ENCODE measurements at places on chromosomes 11 and 22. TPM values are rescaled to one million over a fixed set of nuclear protein-coding genes. Genes with fewer than 3 reads are reported as not detected.

DNA sequence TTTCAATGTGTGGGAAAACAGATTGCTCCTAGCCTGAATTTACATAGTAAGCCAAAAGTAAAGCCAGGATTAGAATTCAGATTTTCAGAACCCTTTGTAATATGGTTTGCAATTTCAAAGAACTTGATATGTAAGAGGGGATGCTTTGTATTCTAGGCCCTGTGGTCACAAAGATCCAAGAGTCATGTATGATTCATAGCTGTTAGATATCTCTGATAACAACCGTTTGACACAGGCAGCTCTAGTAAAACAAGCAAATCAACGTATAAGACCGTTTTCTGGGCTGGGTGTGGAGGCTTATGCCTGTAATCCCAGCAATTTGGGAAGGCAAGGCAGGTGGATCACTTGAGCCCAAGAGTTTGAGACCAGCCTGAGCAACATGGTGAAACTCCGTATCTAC, 79.6 kb downstream of the EMSY start:
- no peaks in the 10 kb centered on the region for H3K27me3 ChIP-seq
- H3K27ac ChIP-seq = peak overlapping the region; percentile 95
- DNase-seq = peak; percentile 84
- peaks cover 42% of the 10 kb centered on the region for H3K4me1 ChIP-seq
- H3K36me3 ChIP-seq = peaks cover 46% of the 10 kb centered on the region

GRCh38 chr11:75733431-75734107, 15.9 kb downstream of the MOGAT2 start:
- H3K4me3 ChIP-seq = no peak overlapping the region
- 0 out of 2 replicates have a peak, but pooled peaks cover 3% of the 10 kb centered on the region for H3K27me3 ChIP-seq
- H3K27ac ChIP-seq = no peak overlapping the region
- DNase-seq = peak; percentile 31

- H3K27ac ChIP-seq = peak overlapping the region; percentile 42
- DNase-seq = peak; percentile 49
- no peaks in the 10 kb centered on the region for H3K27me3 ChIP-seq
- H3K36me3 ChIP-seq = peaks cover 15% of the 10 kb centered on the region
- H3K4me1 ChIP-seq = peaks cover 18% of the 10 kb centered on the region
Measured at GRCh38 chr11:67301951-67302516, 1.3 kb upstream of the SSH3 start.

DNA sequence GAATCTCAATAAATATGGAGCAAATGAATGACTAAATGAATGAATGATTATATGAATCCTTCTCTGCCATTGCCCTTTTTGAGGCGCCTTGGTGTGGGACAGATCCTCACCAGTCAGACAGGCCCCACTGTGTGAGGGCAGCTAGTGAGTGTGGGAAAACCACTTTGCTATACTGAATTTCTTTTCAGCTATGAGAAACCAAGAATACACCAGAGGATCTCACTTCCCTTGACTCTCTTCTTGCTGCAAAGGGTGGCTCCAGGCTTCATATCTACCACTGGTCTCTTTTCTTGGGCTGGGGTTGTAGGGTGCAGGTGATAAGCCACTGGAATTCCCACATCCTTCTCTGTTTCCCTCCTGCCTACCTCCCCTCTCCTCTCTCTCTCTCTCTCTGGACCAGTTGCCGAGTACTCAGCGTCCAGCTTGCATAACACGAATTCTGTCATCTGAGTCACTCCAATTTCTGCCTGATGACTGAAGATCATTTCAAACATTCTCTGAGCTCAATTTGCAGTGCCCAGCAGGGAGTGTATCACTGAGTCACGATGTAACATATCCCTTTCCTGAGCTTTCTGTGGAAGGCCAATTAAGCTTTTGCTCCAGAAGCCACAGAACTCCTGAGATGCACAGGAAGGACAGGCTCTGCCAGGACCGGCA, 304.3 kb upstream of the NCAM1 start:
- DNase-seq = peak; percentile 12
- no peaks in the 10 kb centered on the region for H3K27me3 ChIP-seq
- no peaks in the 10 kb centered on the region for H3K36me3 ChIP-seq
- no peaks in the 10 kb centered on the region for H3K4me1 ChIP-seq

DNA sequence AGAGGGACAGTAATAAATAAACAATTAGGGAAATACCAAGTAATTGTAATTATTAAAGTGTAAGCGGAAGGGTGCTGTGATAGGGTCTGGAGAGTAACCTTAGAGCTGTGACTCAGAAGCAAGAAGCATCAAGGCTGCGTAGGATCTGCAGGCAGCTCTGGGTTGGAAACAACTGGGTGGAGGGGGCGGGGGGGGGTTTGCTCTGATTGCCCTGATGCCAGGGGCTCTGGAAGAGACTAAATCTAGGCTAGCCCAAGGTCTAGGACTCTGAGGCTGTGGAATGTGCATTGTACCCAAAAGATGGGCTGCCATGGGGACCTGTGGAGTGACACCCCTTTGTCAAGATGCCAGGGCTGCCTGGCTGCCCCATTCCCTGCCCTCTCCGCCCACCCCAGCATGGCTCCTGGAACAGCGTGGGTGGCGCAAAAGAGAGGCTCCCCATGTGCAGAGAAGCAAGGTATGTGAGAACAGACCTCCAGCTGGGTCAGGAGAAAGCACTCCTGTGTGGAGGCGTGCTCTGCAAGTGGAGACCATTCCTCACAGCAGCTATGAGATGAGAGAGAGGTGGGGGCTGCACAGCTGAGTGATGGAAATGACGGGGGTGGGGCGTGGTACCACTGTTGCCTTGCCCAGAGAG, 101.1 kb upstream of the CRYBB3 start:
- H3K27me3 ChIP-seq = no peaks in the 10 kb centered on the region
- H3K4me1 ChIP-seq = no peaks in the 10 kb centered on the region
- no peak overlapping the region for H3K27ac ChIP-seq
- H3K4me3 ChIP-seq = no peak overlapping the region
- no peaks in the 10 kb centered on the region for H3K36me3 ChIP-seq

DNA sequence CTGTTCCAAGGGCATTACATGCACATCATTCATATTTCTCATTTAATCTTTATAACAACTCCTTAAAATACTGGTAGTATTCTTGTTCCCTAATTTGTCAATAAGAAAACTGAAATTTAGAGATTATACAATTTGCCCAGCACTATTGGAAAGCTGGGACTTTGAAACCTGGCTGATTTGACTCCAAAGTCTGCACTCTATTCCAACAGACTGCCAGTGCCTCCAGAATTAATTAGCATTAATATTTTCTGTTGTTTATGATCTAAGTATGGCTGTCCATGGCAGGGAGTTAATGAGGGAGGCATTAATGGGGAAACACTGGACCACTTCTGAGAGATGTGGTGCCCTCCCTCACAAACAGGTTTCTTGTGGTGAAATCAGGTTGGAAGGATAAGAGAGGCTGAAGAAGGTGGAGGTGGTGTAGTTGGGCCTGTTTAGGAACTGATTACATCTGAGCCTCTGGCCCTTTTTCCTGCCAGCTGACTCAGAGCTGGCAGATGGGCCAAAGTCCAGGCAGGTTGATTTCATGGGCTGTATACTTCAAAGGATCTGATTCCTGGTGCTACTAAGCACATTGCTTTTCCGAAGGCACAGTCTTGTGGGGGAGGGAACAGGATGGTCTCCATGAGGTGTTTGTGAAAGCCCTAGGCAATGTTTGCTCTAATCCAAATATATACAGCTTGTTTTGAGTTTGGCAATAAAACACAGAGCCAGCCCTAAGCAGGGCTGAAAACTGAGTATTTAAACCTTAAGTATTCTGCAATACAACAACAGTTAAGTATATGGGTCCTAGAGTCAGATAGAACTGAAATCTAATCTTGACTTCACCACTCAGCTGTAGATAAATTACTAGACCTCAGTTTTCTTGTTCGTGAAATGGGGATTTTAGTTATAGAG, 21.0 kb upstream of the RAB30 start:
- H3K27ac ChIP-seq = peak overlapping the region; percentile 14
- H3K4me3 ChIP-seq = no peak overlapping the region
- H3K36me3 ChIP-seq = no peaks in the 10 kb centered on the region
- H3K4me1 ChIP-seq = peaks cover 17% of the 10 kb centered on the region

DNA sequence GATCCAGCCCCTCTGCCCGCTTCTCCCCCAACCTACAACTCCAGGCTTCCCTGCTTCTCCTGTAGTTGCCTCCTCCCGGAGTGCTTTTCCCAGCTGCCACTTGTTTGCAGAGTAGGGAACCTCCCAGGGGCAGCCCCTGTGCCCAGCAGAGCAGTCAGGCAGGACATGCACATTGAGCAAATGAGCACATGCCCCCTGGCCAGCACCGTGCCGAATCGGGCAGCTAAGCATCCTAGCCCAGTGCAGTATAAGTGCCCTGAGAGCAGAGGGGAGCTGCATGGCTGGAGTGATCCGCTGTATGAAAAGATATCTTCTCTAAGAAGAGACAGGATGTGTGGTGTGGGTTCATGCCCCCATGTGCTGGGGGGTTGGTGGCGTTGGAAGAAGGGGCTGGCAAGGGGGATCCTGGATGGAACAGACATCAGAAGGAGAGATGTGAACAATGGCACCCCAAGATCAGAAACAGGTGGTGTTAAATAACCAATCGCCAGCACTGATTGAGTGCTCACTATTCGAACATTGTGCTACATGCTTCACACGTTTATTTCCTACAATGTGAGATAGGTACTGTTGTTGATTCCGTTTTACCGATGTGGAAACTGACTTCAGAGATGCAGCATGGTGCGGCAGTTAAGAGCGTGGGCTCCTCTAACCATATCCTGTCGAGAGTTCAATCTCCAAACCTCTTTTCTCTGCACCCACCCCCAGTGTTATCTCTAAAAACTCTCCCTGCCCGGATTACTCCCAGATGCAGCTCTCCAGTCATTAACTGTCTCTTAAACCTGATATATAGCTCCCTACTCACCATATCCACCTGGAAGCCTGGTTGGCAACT, 1.2 kb downstream of the AIP start:
- no peaks in the 10 kb centered on the region for H3K27me3 ChIP-seq
- peaks cover 15% of the 10 kb centered on the region for H3K4me1 ChIP-seq
- H3K27ac ChIP-seq = no peak overlapping the region
- no peak for DNase-seq

- H3K27ac ChIP-seq = no peak overlapping the region
- peaks cover 12% of the 10 kb centered on the region for H3K4me1 ChIP-seq
Measured at GRCh38 chr11:69812946-69813345, 6.3 kb downstream of the FGF3 start.

DNA sequence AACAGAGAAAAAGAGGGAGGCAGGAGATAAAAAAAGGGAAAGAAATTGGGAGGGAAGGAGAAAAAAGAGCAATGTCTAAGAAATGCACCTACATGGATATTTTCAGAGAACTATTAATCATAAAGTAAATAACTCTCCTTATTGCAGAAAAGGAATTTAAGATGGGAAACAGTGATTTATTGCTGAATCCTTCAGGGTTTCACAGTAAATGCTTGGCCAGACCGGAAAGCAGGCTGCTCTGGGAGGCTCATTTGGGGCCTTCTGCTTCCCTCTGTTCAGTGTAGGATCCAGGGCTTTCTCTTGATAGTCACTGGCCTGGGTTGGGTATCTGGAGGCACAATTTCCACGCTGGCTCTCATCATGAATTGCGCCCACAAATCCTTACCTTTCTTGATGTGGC, 324.3 kb upstream of the SORL1-AS1 start:
- peaks cover 16% of the 10 kb centered on the region for H3K4me1 ChIP-seq
- H3K36me3 ChIP-seq = no peaks in the 10 kb centered on the region
- DNase-seq = peak; percentile 66

DNA sequence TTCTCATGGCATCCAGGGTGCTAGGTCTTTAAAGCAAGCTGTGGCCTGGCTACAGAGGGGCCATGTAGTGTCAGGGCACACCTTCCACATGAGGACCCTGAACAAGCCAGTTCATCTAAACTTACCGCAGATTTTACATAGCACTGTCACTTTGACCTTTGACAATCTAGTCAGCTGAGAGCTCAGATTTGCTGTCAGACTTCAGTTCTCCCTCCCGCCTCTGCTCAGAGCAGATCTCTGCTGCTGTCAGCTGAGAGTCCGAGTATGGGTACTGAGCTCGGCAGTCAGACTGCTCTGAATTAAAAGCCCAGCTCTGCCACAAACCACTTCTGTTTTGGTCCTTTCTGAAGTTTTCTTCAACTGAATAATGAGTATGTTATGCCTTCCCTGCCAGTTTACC, 507.1 kb downstream of the SOX6 start:
- no peaks in the 10 kb centered on the region for H3K27me3 ChIP-seq
- H3K27ac ChIP-seq = no peak overlapping the region
- no peaks in the 10 kb centered on the region for H3K36me3 ChIP-seq
- no peaks in the 10 kb centered on the region for H3K4me1 ChIP-seq

The OTOG gene
- not detected for total RNA-seq

- H3K4me1 ChIP-seq = peaks cover 18% of the 10 kb centered on the region
- H3K27ac ChIP-seq = no peak overlapping the region
- no peaks in the 10 kb centered on the region for H3K27me3 ChIP-seq
- DNase-seq = no peak
- H3K36me3 ChIP-seq = peaks cover 9% of the 10 kb centered on the region
- H3K4me3 ChIP-seq = no peak overlapping the region
Measured at GRCh38 chr11:35995681-35996271, 51.9 kb downstream of the LDLRAD3 start.

The OR56A1 gene
- total RNA-seq = not detected

- no peaks in the 10 kb centered on the region for H3K4me1 ChIP-seq
- H3K4me3 ChIP-seq = no peak overlapping the region
- H3K27ac ChIP-seq = no peak overlapping the region
- H3K36me3 ChIP-seq = no peaks in the 10 kb centered on the region
Measured at GRCh38 chr11:38219636-38220035, 1621.6 kb upstream of the RAG2 start.

The CD3D gene
- total RNA-seq = not detected

The BATF2 gene
- total RNA-seq = not detected

GRCh38 chr11:35190804-35191348, 51.9 kb downstream of the CD44 start:
- no peak overlapping the region for H3K27ac ChIP-seq
- no peak overlapping the region for H3K4me3 ChIP-seq
- H3K27me3 ChIP-seq = no peaks in the 10 kb centered on the region
- H3K4me1 ChIP-seq = no peaks in the 10 kb centered on the region

DNA sequence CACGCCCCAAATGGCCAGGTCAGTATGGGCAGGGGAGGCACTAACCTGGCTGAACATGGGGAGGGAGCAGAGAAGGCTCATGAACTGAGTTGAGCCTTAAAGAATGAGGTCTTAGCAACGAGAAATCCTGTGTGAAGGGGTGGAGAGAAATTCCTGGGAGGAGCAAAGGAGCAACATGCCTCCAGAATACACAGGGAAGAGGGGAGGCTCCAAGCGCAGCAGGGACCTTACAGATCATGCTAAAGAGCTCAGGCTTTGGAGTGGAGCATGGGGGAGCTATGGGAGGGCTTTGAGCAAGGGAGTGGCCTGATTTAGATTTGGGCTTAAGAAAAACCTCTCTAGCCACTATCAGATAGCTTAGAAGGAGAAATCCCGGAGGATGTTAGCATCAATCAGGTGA, 88.1 kb downstream of the MN1 start:
- H3K36me3 ChIP-seq = no peaks in the 10 kb centered on the region
- H3K4me1 ChIP-seq = peaks cover 10% of the 10 kb centered on the region
- DNase-seq = no peak
